ENCODE measurements at places on chromosomes 12 and 14.
A peak's percentile ranks its signal among the peaks of the same experiment; 100 is the strongest.

- no peak for DNase-seq
Observed at GRCh38 chr14:99141236-99141635, 130.8 kb downstream of the BCL11B start.

DNA sequence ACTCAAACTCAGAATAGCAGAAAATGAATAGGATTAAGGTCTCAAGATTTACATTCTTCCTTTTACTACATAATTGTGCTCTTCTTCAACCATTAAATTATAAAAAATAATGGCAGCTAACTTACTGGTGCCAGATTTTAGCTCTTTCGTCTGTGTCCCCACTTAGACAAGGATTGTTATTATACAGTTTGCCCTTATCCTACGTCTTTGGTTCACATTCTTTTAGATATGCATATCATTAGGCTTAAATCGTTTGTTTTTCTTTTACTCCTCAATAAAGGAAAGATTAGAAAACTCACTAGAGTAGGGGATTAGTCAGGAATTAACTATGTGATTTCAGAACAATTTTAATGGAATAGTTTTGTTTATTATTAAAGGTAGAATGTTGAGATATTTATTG is 129.6 kb upstream of the GARIN2 start:
- no peak for DNase-seq

- DNase-seq = no peak
Observed at GRCh38 chr14:68103853-68104252, 284.3 kb downstream of the RAD51B start.

GRCh38 chr14:63964113-63964512 is 111.3 kb downstream of the SYNE2 start:
- peak; percentile 58 for DNase-seq

- DNase-seq = no peak
Observed at GRCh38 chr14:75018694-75019093, 16.0 kb downstream of the EIF2B2 start.

GRCh38 chr12:11545484-11546330 is 103.8 kb upstream of the ETV6 start:
- DNase-seq = no peak

GRCh38 chr12:89821896-89822295 is 113.3 kb upstream of the ATP2B1 start:
- no peak for DNase-seq

DNA sequence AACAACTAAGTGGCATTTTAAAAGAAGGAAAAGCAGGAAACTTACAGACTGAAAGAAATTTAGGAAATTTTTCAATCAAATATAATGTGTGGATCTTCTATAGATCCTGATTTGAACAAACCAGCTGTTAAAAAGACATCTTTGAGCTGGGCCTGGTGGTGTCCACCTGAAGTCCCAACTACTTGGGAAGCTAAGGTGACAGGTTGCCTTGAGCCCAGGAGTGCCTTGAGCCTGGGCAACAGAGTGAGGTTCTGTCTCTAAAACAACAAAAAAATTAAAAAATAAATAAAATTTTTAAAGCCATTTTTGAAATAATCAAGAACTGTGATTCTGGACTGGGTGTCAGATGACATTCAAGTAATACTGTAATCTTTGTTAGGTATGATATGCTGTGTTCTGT is 7.0 kb downstream of the CKAP4 start:
- DNase-seq = no peak

DNA sequence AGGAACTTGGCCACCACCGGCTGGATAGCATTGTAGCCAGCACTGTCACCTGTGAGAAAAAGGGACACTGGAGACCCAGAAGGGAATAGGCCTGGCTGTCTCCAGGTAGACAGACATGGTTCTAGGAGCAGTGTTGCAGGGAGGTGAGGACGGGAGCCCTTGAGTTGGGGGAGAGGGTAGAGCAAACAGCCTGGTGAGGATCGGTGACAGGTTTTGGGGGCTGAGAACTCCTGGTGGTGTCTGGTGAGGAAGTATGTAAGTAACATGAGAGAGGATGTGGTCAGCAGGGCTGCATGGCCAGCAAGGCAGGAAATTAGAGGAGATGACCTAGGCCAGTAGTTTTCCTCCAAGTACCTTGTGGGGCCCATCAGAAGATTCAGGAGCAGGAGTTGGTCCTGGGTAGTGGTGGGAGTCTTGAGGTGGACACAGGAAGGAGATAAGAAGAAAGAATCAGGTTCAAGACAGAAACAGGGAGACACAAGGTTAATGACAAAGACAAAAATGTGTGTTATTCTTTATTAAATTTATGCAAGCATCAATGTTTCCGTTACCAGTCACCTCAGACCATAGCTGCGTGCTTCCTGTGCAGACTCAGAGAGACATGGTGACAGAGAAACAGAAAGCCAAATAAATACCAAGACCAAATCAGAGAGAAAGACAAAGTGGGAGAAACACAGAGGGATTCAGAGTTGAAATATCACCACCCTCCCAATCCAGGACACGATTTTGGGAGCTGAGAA is at the start of gene ARHGAP9:
ARHGAP9 (minus strand) TSS at position 491 of the 740 bp plus-strand sequence; CDS start at position 31, 460 bp downstream.
- DNase-seq = no peak

DNA sequence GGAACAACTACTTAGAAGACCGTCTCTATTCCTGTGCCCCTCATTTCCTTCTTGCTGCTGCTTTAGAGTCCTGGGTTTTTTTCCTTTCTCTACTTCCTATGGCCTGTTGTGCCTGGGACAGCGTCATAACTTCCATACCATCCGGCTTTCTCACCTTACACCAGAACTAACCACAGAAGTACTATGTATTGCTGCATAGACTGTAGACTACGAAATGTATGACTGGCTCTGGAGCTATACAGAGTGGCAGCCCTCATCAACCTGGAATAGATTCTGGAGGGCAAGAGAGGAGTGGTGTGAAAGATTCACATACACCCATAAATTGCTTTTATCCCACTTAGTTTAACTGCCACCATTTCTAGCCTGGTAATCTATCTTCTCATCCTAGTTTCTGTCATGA is 16.9 kb upstream of the SRP54 start:
- no peak for DNase-seq

DNA sequence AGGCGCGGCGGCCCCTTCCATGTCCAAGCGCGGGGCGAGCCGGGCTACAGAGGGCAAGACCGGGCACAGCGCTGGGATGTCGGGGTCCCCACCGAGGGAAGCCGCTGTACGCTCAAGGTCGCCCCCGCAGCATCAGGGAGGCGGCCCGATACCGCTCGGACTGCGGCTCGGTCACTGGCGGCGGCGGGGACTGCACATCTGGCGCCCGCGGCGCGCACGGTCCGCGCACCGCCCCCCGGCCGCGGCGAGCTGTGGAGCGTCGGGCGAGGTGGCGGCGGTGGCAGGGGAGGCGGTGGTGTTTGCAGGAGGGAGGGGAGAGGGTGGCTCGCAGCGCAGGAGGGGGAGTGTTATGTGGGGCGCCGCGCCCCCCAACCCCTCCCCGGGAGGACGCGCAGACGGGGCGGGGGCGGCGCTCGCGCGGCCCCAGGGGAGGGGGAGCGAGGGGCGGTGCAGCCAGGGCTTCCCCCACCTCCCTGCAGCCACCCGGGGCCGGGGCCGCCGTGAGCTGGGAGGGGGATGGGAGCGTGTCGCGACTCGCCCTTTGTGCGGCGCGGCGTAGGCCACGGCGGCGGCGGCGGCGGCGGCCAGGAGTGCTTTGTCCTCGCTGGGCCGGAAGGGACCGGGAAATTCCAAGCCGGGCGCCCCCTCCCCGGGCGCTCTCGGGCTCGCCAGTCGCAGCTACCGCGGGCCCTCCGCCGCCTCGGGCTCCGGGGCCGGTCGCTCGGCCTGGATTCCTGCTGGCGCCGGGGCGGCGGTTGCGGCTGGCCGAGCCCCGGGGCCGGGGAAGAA is at the start of gene NUAK1:
NUAK1 (minus strand) TSS at position 322 of the 789 bp plus-strand sequence; CDS start at position 21, 301 bp downstream.
- peak; percentile 59 for DNase-seq

DNA sequence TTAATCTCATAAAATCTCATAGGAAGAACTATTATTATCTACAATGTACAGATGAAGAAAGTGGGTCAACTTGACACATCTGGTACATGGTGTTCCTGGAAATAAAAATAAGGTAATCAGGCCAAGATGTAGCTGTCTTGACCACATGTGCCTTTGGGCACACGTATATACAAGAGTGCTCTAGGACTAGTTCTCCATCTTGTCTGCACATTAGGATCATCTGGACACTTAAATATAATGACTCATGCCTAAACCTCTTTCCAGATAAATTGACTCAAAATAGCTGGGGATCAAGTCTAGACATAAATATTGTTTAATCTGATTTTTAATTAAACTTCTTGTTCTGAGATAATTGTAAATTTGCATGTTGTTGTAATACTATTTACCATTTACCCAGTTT is 182.6 kb downstream of the CNTN1 start:
- no peak for DNase-seq

DNA sequence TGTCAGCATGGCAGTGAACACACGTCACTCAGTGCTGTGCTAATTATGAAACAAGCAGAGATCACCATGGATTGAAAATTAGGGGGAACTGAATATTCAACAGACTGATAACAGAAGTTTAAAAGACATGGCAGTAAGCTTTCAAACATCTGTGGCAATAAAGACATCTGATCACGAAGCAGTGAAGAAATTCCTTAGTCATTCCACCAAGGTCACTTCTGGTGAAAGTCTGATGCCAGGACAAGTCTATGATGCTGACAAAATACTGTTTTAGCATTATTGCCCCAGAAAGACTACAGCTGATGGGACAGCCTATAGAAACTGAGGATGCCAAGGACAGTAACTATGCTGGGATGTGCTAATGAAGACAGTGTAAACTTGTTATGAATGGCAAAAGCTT is 126.9 kb upstream of the RBM19 start:
- no peak for DNase-seq

DNA sequence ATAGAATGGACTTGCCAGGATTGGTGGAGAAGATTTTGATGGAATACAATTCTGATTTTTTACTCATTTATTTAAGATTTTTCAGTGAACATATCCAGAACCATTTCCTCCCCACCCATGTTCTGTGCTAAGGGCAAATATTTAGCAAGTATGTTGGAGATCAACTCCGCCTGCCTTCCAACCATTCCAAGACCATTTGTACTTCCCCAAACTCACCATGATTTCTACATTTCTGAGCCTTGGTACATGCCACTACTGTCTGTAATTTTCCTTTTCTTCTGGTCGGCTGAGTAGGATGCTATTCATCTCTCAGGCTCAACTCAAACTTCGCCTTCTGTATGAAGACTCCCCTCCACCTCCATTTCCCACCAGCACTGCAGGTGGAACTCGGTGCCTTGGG is 150.6 kb downstream of the NTF3 start:
- no peak for DNase-seq

GRCh38 chr12:105696-106095 is 39.1 kb downstream of the IQSEC3 start:
- no peak for DNase-seq

DNA sequence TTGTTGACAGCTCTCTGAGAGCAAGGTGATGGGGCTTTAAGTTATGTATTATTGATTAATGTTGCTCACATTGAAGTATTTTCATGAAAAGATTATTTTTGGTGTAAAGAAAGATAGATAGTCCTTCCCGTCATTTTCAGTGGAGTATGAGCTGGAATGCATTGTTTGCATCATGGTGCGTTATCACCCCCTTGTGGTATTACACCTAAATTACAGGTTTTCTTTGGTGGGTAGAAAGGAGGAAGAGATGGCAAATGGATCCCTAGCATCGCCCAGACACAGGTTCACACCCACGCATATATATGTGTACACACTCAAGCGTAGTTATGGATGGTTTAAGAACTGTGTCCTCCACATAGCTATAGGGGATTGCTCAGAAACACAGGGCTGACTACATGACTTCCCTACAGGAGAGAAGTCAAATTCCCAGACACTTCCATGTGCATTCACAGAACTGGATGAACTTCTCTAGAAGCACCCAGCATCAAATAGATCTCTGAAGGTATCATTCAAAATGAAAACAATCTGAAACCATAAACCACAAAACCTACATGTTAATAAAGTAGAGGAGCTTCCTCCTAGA is 14.4 kb upstream of the SERPINA10 start:
- DNase-seq = no peak

GRCh38 chr12:65826353-65827171 is 2.3 kb downstream of the HMGA2 start:
- no peak for DNase-seq

- no peak for DNase-seq
Observed at GRCh38 chr12:2639020-2639298, 155.8 kb upstream of the FKBP4 start.

DNA sequence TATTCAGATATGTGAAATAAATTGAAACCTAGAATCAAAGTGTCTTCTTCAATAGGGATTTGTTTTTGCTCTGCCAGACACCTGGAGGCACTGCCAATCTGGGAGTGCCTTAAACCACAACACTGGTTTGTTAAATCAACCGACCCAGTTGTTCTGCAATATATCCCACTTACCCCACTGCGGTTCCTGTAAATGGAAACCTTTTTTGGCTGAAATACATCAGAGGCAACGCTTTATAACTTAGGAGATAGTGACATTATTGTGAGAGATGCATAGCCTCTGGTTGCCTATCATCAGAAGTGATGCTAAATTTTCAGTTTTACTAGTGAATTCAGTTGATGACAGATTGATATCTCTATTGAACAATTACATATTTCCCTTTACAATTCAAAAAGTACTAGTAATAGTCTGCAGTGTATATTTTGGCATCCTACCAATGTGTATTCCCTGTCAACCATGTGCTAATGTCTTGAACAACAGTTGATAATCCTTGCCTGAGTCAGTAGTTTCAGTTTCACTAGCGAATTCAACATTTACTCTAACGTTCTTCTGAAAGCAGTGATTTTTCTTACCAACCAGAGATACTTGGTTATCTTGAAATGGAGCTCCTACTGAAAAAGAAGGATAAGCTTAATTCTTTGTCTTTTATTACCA is 30.5 kb downstream of the PPP2R5C start:
- DNase-seq = no peak

GRCh38 chr12:62800707-62801400 is 134.1 kb downstream of the PPM1H start:
- no peak for DNase-seq

DNA sequence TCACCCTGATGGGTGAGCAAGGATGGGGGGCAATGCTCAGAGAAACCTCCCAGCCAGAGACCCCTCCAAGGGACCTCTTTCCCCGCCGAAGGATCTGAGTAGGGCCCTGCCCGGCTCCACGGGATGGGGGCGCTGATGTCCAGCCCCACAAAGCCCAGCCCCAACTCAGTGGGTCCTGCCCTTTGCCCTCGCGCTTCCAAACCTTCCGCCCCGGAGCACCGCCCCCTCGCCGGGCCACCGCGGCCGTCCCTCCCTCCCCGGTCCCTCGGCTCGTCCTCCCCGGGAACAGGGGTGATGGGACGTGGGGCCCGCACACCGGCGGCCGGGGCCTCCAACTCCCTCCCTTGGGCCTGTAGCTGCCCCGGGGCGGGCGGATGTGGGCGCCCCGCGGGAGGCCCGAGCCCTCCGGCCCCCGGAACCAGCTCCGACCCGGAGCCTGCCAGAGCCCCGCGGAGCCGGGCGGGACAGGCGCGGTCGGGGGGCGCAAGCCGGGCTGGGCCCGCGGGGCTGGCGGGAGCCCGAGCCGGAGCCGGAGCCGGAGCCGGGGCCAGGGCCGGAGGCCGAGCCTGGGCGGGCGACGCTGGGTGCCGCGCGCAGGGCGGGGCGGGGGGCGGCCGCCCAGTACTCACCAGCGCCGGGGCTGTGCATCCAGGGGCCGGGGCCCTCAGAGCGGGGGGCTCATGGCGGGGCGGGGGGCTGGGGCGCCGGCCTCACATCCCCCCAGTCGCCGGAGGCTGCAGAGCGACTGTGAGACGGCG is 386 bp downstream of the HDAC7 start:
- no peak for DNase-seq

- DNase-seq = no peak
Observed at GRCh38 chr12:57619434-57620244, 8.4 kb downstream of the ARHGEF25 start.

- no peak for DNase-seq
Observed at GRCh38 chr14:100588671-100589070, 1.5 kb upstream of the BEGAIN start.

GRCh38 chr12:104682790-104683279 is 226.1 kb downstream of the CHST11 start:
- no peak for DNase-seq
